Activated naive CD4-positive, alpha-beta T cell treated with anti-CD3 and anti-CD28 coated beads for 36 hours (primary cell): ENCODE measurements at places on chromosomes 13 and 19.

GRCh38 chr13:44470638-44471562 lies 97.3 kb downstream of the SERP2 start:
- no peak for DNase-seq

- DNase-seq: no peak
Measured at GRCh38 chr13:63460462-63461090, 2044.9 kb upstream of the PCDH20 start.

GRCh38 chr19:3062165-3063105 lies at the start of gene TLE5:
Gene TLE5 (minus strand): TSS chr19:3062495. CDS start chr19:3062200, 295 bp downstream.
- DNase-seq: peak; percentile 65

GRCh38 chr13:28725046-28725610 lies 6.4 kb upstream of the SLC46A3 start:
- no peak for DNase-seq
